ENCODE measurements at places on chromosomes 13 and 19.

DNA sequence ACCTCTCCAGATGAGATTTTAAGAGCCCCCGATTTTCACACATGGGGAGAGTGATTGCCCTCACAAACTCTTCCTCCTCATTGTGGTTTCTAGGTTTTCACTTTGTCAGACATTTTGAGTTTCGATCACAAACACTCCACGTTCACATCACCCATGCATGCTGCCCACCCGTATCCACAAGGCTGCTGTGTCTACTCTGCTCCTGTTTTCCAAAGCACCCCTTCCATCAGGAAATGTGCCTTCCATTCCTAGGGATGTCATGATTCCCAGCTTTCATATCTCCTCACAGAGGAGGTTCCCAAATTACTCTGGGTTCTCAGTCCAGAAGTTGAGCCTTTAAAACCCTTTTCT is 45.8 kb upstream of the CEACAM21 start:
- no peak for DNase-seq

DNA sequence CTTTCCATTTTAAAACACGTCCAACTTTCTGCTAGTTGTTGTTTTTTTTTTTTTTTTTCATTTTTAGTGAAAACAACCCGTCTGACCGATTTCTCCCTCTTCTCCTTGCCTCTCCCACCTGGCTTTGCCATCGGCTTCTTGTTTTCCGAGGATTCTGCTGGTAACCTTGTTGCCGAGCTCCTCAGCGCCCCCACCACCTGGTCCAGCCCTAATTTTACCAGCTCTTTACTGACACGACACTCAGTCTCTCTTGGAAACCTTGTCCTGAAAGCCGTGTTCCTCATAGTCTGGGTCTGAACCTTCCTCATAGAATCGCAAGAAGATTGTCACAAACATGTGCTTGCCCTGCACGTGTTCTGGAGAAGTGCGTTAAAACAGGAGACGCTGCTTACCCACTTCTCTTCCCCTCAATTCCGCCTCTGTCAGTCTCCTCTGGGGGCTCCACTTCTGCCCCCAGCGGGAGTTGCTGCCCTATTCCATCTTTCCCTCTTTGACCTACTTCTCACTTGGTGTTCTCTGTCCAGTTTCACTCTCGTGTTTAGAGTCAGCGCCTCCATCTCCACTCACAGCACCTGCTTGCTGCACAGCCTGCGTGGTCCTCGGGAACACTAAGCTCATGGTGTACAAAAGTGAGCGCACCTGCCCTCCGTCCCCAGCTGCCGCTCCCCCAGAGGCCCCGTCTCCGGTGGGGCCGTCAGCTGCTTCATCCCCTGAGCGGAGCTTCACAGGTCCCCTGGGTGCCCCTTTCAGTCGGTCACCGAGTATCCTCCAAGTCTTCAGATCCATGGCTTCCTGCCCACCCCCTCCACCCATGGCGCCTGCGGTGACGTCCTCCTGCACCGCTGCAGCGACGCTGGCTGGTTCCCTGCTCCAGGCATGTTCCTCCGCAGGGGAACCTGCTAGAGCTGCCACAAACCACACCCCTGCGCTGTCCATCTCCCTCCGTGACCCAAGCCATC is 65.1 kb downstream of the TM9SF2 start:
- no peak for DNase-seq

- DNase-seq = no peak
Observed at GRCh38 chr19:43883864-43884263, 51.2 kb downstream of the ZNF45 start.

DNA sequence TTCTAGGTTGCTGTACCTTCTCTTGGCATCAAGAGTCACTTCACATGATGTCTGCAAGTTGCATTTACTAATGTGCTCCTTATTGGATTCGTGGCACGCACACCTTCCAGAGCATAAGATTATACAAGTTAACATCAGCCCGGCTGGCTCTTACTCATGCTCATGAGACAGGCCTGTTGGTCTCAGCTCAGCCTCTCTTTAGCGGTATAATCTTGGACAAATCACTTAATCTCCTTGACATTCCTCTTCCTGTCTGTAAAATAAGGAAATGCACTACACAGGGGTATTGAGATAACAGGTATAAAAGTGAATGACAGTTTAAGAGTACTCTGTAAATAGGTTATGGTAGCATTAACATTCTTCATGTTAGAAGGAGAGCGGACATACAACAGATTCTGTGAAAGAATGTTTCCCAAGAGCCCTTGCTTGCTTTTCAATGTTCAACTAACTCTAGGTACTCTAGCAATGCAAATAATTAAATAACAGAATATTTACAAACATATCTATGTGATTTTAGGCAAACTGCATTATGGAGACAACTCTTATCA is 181.1 kb downstream of the FGF14 start:
- no peak for DNase-seq

DNA sequence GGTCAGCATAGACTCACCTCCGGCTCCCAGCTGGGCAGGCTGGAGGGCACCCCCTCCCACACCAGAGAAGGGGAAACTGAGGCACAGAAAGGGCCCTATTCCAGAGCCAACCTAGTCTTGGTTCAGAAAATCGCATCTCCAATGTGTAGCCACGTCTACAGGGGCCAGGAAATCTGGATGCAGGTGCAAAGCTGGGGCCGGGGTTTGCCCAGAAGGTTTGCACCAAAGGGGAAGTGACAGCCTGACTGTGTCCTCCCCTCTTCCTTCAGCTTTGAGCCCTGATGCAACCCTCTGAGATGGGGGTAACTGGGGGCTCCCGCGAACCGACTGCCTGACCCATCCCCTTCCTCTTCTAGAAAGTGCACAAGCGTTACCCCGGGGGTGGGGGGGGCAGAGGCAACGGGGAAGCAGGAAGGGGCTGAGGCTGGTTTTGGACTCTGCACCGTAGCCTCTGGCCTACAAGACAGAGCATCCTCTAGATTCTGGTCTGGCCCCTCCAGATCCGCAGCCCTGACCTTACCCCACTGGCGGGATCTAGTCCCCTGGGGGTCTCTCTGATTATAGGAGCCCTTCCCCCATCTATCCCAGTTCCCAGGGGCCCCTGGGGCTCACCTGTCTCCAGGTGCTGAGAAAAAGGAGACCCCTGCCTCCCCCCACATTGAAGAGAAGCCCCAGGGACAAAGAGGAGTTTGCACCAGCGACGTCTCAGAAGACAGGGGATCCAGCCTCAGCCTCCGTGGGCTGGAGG is 1.1 kb upstream of the ONECUT3 start:
- no peak for DNase-seq

DNA sequence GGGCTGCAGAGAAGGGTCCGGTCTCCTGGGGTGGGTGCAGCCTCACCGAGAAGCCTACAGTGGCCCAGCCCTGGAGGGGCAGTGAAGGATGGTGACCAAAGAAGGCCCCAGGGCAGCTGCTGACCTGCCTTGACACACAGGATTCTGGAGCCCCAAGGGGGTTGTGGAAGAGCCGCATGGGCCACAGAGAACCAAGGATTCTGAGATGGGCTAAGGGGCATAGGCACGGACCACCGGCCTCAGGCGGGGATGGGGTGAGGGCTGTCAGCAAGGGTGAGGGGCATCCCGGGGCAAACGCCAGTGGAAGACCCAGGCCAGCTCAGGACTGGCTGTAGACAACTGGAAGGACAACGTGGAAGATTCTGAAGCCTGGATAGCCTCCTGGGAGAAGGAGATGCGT is 151.6 kb downstream of the TEX29 start:
- no peak for DNase-seq

DNA sequence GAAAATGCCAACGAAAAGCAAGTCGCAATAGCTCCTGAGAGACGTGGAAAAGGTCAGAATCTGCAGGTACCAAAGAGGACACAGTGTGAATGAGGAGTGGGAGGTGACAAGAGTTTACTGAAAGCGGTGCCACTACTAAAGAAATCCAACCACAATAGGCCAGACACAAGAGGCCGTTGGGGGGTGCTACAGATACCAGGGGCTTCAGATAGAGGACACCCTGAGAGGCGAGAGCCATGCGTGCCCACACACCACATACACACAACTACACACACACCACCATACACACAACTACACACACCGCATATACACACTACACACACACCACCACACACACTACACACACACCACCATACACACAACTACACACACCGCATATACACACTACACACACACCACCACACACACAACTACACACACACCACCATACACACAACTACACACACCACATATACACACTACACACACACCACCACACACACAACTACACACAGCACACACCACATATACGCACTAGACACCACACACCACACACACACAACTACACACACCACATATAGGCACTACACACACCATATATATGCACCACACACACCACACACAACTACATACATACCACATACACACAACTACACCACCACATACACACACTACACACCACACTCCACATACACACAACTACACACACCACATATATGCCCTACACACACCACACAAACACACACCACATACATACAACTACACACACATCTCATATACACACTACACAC is 28.5 kb downstream of the CRYL1 start:
- DNase-seq = no peak

DNA sequence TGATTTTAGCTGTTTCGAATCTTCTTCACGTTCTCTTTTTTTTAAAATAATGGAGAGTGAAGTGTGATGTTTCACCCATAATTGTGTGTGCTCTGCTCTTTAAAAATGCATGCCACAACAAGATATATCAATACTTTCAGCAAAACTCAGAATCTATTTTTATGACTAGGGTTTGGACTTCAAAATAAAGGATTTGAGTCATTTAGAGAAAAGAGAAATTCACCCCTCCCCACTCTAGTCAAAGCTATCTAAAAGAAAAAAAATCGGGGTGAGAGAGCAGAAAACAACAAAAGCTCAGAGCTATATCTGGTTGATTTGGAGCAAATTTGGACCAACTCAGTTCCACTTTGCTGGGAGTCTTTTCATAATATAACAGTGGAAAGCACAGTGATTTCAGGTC is 244.5 kb downstream of the DNAJC15 start:
- DNase-seq = no peak

- no peak for DNase-seq
Observed at GRCh38 chr13:109819874-109820273, 33.5 kb upstream of the IRS2 start.

DNA sequence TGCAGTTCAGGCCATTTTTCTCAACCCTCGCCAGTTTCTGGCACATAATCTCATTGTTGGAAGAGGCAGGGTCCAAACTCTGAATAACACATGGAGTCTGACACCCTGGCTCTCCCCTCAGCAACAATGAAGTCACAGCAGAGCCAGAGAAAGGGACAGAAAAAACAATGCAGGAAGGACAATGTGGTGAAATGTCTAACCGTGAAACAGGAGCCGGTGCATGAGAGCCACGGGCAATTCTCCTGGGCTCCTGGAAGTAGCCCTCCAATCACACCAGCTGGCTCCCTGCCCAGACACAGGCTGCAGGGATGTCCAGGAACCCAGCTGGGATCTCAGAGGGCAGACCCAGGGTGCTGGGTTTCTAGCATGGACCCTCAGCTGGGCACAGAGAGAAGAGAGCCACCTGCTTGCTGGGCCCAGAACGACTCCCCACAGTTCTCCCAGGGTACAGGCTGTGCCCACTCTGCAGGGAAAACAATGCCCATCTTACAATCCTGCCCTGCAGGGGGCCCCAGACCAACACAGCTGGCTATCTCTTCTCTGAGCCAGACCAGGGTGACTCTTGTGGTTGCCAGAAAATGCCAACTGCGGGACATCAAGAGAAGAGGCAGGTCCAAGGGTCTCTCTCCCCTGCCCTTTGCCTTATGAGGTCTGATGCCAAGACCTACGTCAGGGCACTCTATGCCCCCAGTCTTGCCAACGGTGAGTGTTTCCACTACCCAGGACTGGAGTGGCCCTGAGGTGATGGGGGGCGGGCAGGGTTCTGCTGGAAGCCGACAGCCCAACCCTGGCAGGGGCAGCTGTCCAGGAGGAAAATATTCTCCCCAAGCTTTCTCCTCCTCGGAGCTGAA is 64.5 kb downstream of the CEBPG start:
- no peak for DNase-seq

- no peak for DNase-seq
Observed at GRCh38 chr19:48627865-48628314, 8.6 kb downstream of the SPHK2 start.

DNA sequence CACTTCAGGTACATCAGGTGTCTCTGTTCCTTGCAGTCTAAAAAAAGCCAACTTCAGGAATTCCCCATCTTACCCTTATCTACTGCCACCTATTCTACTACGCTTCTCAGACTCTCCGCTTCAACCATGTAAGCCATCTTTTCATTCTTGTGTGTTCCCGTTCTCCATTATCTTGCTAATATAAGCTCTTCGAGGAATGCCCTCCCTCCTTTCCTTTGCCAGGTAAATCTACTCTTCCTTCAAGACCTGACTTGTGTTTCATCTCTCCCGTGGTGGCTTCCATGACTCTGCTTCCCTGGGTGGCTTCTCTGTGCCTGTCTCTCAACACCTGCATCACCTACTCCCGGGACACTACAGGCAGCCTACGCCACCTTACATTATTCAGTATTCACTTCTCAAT is 42.3 kb upstream of the MEDAG start:
- DNase-seq = no peak

DNA sequence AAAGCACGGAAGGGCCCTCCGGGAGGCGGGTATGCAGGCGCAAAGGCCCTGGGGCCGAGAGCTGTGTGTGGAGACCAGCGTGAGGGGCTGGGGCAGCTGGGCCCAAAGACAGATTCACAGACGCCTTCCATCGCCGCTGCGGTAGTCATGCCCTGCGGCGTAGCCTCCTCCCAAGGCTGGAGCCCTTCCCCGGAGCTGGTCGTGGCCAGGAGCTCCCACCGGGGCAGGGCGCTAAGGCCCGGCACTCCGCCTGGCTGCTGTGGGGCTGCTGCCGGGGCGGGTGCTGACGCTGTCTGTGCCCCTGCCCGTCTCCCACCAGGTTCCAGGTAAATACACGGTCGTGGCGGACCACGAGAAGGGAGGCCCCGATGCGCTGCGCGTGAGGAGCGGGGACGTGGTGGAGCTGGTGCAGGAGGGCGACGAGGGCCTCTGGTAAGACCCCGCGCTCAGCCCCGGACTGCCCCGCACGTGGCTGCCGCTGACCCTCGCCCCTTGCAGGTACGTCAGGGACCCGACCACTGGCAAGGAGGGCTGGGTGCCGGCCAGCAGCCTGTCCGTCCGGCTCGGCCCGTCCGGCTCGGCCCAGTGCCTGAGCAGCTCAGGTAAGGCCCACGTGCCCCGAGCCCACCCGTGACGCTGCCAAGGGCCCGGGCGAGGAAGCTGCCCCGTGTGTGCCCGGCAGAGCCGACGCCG is 9.4 kb upstream of the F7 start:
- DNase-seq = no peak

DNA sequence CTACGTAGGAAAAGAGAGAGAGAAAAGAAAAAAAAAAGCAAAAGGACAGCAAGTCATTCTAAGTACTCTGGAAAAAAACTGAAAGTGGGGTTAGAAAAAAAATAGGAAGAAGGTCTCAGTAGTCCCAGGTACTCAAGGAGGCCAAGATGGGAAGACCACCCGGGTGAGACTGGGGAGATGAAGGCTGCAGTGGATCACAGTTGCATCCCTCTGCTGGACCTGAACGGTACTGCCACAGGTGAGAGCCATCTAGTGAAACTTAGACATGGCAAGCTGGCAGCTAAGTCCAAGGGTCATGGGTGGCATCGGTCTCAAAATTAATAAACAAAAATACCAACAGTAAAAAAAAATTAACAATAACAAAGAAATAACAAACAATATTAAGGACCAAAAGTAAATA is 41.0 kb upstream of the ZNF91 start:
- no peak for DNase-seq

Measured in NCI-H2171 (cell line).